ENCODE measurements at places on chromosomes 3 and 15.

DNA sequence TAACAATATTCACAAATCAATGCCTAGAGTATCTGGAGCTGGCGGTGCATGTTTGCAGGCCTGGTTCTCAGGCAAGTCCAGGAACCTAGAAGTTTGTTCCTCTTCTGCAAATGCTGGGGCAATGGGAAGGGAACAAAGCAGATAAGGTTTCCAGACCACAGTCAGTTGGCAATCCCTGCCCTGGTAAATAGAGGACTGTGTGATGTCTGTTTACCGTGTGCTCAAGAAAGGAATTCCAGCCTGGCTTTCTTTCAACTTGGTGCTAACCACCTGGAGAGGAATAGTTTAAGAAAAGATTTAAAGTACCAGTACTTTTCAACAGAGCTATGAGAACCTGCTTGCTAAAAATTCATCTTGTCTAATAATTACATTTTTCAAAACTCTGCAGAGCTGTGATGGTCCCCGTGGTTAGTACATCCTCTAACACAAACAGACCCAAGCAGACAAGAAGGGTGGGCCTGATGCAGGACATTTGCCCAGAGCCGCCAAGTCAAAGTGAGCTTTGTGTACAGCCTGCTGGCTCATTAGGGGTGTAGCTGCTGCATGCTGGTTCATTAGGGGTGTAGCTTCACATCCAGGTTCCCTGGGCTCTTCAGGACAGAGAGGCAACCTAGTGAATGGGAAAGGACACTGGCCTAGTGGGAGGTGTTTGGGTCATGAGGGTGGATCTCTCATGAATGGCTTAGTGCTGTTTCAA lies 220.5 kb downstream of the SQOR start:
- no peak for DNase-seq

DNA sequence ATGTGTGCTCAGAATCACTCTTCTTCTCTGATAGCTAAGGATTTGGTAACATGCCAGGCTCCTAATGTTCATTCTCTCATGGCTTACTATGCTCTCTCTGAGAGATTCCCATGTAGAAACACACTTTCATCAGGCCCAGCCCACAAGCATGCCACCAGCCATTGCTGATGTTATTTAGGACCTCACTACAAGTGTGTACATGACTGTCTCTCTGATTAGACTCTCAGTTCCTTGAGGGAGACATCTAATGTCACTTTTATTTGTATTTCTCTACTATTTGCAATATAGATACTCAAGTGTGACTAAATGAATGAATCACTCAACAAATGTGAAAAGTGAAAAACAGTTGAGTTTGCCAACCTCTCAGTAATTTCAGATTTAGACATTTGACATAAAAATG lies 84.3 kb upstream of the ARL6 start:
- DNase-seq = no peak

- no peak for DNase-seq
These were observed 25.6 kb upstream of the LDHAL6B start for GRCh38 chr15:59180945-59181600.

DNA sequence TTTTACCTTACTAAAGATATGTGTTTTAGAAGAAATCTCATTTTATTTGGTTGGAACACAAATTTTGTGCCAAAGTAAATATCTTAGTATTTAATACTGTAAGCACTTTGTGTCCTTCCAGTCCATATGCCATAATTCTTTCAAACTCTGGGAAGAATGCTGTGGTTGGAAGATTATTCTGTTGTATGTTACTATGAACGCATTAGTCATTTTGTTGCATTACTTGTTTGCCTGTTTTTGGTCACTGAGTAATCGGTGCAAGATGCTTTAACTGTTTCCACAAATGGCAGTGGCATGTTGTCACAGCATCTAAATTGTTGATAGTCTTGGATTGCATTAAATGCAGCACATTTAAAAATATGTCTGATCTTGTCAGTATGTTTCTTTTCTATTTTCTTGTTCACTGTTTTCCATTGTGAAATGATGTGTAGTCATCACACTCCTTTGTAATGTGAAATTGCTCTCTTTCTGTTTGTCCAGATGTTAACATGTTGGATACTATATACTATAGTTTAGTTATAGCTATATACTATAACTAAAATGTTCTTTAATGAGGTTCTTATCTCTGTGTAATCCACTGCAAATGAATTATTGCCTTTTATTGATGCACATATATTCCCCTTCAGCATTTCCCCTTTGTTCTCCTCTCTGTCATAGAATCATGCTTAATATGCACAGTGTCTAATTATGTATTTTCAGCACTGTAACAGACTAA lies 89.9 kb upstream of the FLNB start:
- DNase-seq = no peak

GRCh38 chr3:115709093-115709492 lies 85.8 kb downstream of the GAP43 start:
- no peak for DNase-seq

DNA sequence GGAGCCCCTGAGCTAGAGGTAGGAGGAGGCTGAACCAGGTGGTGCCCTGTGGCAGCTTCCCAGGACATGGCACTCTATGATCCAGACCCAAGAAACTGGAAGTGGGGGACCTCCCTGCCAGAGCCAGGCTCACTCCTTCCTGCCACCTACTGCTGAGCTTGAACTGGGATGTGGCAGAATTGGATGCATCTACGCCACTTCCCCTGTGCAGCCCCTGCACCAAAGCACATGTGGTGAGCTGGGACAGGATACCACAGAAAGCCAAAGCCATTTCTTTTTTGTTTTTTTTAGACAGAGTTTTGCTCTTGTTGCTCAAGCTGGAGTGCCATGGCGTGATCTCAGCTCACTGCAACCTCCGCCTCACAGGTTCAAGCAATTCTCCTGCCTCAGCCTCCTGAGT lies 518.0 kb upstream of the PPP2R3A start:
- no peak for DNase-seq

GRCh38 chr3:143083781-143084180 lies 35.8 kb upstream of the CHST2 start:
- no peak for DNase-seq

- no peak for DNase-seq
These were observed 871.2 kb upstream of the NR2F2 start for GRCh38 chr15:95459273-95459672.

DNA sequence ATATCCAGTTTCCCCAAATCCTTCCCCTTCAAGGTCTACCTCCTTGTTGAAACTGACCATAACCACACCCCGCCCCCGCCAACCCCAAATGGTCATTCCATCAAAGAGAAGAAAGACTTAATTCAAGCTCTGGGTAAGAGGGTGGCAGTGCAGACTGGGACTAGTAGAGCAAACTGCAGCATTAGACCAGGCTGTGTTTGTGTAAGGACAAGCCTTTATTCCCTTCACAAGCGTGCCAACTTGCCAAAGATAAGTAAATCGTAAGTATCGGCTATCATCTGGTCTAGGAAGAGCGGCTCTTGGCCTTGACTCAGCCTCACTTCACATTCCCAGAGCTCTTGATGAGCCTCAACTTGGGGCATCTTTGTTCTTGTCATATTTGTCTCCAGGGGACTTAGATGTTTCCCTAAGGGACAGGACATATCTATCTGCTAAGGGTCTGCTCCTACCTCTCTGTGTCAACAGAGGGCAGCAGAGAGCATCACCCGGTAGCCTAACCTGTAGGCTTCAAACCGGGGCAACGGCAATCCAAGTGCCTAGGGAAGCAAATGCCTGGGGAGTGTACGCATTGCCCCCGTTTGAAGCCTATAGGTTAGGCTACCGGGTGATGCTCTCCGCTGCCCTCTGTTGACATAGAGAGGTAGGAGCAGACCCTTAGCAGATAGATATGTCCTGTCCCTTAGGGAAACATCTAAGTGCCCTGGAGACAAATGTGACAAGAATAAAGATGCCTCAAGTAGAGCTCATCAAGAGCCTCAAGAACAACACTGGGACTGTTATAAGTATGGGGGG lies 8.9 kb upstream of the MAP3K13 start:
- peak; percentile 15 for DNase-seq

DNA sequence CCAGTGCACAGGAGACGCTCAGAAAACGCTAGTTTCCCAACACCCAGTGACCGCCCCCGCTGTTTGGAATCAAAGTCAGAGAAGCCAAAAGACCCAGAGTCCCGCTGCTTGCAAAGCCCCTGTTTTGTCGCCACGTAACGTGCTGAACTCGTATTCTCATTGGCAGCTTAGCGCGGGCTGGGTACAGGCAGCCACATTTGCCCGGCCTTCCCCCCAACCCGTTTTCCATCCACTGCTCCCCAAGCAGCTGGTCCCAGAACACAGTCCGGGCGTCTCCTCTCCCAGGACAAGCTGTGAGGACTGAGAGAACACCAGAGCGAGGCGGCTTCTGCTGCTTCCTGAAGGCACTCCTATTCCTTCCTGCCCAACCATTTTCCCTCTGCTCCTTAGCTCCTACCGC lies 54.8 kb downstream of the RASGRF1 start:
- DNase-seq = no peak

- no peak for DNase-seq
These were observed 49.2 kb upstream of the RYK start for GRCh38 chr3:134299888-134300206.

DNA sequence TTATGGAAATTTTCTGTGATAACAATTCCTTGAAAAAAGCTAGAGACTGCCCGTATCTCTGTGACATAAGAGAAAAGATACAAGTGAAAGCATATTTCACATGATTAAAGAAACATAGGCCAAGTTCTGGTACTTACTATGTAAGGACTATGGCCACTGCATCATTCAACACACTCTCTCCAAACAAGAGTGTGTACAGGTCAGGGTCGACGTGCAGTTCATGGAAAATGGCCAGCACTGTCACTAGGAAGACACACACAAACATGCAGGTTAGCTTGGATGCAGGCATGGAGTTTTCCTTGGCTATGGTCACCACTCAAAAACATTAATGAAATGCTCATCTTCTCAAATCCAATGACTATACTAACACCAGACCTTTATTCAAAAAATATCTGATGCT lies 196.2 kb downstream of the SLC9A9 start:
- no peak for DNase-seq

GRCh38 chr3:195236801-195237570 lies 34.0 kb downstream of the XXYLT1 start:
- no peak for DNase-seq

DNA sequence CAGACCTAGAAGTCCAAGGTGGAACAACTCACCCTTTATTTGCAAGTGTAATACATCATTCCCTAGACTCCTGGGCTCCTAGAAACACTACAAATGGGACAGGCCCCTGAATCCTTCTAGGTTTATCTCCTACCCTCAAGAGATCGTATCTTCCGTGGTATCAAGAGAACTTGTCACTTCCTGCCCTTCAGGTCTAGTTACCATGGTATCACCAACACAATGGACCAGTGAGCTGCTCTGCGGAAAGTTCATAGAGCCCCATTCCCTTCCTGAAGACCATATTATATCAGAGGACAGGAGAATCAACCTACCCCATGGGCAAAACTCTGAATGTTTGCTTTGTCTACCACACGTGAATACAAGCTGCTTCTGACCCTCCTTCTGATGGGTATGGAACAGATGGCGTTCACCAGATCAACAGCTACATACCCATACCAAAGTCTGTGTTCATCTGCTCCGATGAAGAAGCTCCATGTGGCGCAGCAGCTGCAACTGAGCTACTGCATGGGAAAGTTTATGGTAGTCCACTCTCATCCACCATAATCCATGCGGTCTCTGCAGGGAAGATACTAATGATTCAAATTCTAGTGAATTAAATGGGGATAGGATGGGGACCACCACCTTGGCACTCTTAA lies 84.6 kb upstream of the KLF13 start:
- no peak for DNase-seq

DNA sequence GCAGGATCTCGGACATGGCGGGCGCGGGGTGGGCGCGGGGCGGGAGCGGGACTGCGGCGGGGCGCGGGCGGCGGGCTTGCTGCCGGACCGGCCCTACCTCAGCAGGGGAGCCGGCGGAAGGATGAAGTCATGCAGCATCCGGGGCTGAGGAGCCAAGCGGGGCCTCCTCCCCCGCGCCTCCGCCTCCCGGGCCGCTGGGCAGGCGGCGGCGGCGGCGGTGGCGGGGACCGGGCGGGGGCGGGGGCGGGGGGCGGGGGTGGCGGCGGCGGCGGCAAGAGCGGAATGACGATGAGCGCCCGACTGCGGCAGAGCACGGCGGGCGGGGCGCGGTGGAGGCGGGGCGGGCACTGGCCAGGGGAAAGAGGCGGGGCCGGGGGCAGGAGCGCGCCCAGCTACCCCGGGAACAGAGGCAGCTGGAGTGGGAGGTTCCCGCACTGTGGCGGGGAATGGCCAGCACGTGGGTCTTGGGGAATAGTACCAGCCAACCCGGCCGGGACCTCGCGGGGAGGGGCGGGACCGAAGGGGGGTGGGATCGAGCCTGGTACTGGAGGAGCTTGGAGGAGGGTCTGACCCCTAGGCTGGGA lies at the start of gene CAMK2N2:
Gene CAMK2N2 (minus strand): TSS at position 284 of the 584 bp plus-strand sequence. CDS start 268 bp downstream, at position 16.
- DNase-seq = no peak
